CD8-positive, alpha-beta memory T cell (primary cell): ENCODE measurements at places on chromosomes 12 and 14. TPM values are rescaled to one million over a fixed set of nuclear protein-coding genes. Genes with fewer than 3 reads are reported as not detected.

Gene KRT6C
- not detected for total RNA-seq

DNA sequence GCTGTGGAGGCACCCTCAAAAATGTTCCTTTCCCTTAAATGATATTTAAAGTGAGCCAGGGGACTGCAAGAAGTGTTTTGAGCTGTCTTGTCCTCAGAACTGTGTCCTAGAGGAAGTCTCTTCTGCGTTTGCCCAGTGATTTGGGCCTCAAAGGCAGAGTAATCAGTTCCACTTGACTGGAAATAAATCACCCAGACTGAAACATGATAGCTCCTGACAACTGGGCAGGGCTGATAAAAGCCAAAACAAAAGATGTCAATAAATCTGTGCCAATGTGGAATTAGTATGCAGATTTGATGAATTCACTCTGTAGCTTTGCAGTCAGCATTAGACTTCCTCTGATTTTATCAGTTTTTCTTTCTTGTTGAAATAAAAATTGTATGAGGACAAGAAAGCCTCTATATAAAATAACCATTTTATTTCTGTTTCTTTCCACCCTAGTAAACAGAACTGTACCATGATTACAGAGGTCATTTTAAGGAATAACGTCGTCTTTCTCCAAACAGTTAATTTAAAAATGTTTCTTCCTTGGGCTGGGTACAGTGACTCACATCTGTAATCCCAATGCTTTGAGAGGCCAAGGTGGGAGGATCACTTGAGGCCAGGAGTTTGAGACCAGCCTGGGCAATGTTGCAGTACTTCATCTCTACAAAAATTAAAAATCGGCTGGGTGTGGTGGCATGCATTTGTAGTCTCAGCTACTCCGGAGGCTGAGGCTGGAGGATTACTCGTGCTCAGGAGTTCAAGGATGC, 180.8 kb downstream of the ERC1 start:
- no peaks in the 10 kb centered on the region for H3K4me1 ChIP-seq
- H3K27ac ChIP-seq = no peak overlapping the region
- H3K4me3 ChIP-seq = no peak overlapping the region
- DNase-seq = no peak
- H3K36me3 ChIP-seq = no peaks in the 10 kb centered on the region

DNA sequence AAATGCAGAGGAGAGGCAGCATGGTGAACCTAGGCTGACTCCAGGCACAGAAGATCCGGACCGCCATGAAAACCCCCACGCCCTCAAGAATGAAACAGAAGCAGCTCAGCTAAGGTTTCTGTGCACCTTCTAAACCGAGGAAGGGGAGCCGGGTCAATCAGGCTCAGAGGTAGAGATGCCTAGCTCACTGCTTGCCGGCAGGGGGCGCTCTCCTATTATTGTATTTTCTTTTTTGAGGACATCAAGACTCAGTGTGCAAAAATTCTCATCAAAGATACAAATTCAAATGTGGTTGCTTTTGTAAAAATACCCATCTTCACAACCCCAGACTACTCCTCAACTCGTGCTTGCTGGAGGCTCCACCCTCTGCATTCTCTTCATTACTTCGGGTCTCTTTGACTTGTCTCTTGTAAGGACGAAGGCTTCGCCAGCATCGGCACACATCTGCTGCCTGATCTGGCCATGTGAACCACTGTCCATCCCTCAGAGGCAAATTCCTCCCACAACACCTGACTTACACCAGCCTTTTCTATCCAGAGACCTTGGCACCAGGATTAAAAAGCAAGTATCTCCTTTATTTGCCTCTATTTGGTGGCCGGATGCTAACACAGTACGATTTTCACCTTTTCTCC, 33.4 kb upstream of the RNASE3 start:
- DNase-seq = peak; percentile 61
- no peak overlapping the region for H3K27ac ChIP-seq
- no peaks in the 10 kb centered on the region for H3K4me1 ChIP-seq
- no peaks in the 10 kb centered on the region for H3K36me3 ChIP-seq

Gene RPS6KA5
- total RNA-seq = 17.7 TPM

GRCh38 chr12:6951551-6952120, 480 bp downstream of the PTPN6 start:
- H3K4me1 ChIP-seq = peaks cover 76% of the 10 kb centered on the region
- peak overlapping the region; percentile 71 for H3K27ac ChIP-seq
- no peak for DNase-seq

GRCh38 chr12:109540526-109541412, 32.5 kb downstream of the MMAB start:
- H3K27ac ChIP-seq = no peak overlapping the region
- no peaks in the 10 kb centered on the region for H3K36me3 ChIP-seq
- peaks cover 11% of the 10 kb centered on the region for H3K4me1 ChIP-seq
- no peak overlapping the region for H3K4me3 ChIP-seq
- no peak for DNase-seq

- H3K4me3 ChIP-seq = no peak overlapping the region
- DNase-seq = no peak
- no peaks in the 10 kb centered on the region for H3K36me3 ChIP-seq
- no peaks in the 10 kb centered on the region for H3K27me3 ChIP-seq
Observed at GRCh38 chr12:130990034-130990433, 36.3 kb downstream of the ADGRD1 start.

- no peak for DNase-seq
- no peak overlapping the region for H3K27ac ChIP-seq
- H3K36me3 ChIP-seq = no peaks in the 10 kb centered on the region
- no peak overlapping the region for H3K4me3 ChIP-seq
- no peaks in the 10 kb centered on the region for H3K27me3 ChIP-seq
- no peaks in the 10 kb centered on the region for H3K4me1 ChIP-seq
Observed at GRCh38 chr12:33828326-33828725, 194.0 kb upstream of the ALG10 start.

Gene SALL2
- total RNA-seq = 2.6 TPM

GRCh38 chr12:46430340-46430948, 57.9 kb upstream of the SLC38A2 start:
- H3K27me3 ChIP-seq = no peaks in the 10 kb centered on the region
- H3K27ac ChIP-seq = no peak overlapping the region
- H3K36me3 ChIP-seq = no peaks in the 10 kb centered on the region
- peak; percentile 15 for DNase-seq
- no peak overlapping the region for H3K4me3 ChIP-seq

Gene ERP27
- 2.0 TPM for total RNA-seq

DNA sequence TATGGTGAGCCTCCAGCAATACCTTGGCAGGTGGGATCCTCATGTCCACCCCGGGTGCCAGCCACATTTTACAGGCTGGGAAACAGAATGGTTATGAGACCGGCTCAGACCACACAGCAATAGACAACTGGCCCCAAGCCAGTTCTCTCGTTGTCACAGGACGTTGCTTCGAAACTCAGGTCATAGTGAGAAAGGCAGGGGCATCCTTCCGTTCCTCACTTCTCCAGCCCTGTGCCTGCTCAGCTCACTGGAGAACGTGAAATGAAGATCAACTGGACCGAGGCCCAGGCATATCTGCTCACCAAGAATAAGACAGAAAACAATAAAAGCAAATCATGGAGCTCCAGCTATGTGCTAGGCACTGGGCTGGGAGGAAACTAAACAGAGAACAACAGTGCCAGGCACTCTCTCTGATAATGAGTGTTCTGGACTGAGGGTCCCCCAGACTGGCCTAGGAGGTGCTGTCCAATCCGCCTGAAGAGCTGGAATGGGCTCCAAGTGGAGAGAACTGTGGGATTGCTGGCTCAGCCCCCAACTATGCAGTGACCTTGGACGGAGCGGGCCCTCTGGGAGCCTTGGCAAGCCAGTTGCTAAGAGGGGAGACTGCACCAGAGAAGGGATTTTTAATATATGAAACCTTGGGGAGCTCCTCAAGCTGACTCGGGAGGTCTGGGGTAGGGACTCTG, 18.8 kb upstream of the FAIM2 start:
- no peaks in the 10 kb centered on the region for H3K27me3 ChIP-seq
- H3K27ac ChIP-seq = no peak overlapping the region
- no peak overlapping the region for H3K4me3 ChIP-seq
- no peaks in the 10 kb centered on the region for H3K4me1 ChIP-seq
- no peaks in the 10 kb centered on the region for H3K36me3 ChIP-seq

- no peaks in the 10 kb centered on the region for H3K36me3 ChIP-seq
- no peak overlapping the region for H3K27ac ChIP-seq
- H3K4me1 ChIP-seq = no peaks in the 10 kb centered on the region
- H3K4me3 ChIP-seq = no peak overlapping the region
Observed at GRCh38 chr12:106118381-106119130, 20.2 kb downstream of the NUAK1 start.

DNA sequence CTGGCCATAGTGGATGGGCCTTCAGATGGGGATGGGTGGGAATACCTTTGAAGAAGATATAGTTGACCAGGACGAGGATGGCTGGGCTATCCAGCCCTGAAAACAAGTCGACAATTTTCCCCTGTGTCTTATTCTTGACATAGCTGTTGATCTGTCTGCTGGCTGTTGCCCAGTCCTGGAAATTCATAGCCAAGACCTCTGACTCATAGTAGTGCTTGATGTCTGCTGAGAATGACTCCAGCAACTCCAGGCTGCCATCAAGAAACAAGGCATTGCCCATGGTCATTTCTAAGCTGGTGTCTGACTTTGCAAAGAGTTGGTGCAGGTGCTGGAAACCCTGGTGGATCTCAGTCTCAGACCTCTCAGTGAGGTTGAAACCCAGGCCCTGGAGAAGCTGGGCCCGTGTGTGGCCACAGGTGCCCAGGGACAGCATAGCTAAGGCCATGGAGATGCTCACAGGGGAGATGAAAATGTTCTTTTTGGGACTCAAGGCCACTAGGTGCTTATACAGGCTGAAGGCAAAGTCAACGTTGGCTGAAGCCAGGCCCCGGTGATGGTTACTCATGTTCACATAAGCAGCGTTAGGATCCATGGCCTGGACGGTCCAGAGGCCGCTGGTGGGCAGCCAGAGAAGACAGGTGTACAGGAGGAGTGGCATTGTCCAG, 9.0 kb downstream of the SERPINA6 start:
- DNase-seq = no peak
- no peak overlapping the region for H3K27ac ChIP-seq
- no peaks in the 10 kb centered on the region for H3K36me3 ChIP-seq
- H3K27me3 ChIP-seq = no peaks in the 10 kb centered on the region
- H3K4me1 ChIP-seq = no peaks in the 10 kb centered on the region

GRCh38 chr12:52214421-52214802, 18.6 kb upstream of the KRT7 start:
- no peaks in the 10 kb centered on the region for H3K4me1 ChIP-seq
- no peaks in the 10 kb centered on the region for H3K36me3 ChIP-seq
- no peaks in the 10 kb centered on the region for H3K27me3 ChIP-seq

DNA sequence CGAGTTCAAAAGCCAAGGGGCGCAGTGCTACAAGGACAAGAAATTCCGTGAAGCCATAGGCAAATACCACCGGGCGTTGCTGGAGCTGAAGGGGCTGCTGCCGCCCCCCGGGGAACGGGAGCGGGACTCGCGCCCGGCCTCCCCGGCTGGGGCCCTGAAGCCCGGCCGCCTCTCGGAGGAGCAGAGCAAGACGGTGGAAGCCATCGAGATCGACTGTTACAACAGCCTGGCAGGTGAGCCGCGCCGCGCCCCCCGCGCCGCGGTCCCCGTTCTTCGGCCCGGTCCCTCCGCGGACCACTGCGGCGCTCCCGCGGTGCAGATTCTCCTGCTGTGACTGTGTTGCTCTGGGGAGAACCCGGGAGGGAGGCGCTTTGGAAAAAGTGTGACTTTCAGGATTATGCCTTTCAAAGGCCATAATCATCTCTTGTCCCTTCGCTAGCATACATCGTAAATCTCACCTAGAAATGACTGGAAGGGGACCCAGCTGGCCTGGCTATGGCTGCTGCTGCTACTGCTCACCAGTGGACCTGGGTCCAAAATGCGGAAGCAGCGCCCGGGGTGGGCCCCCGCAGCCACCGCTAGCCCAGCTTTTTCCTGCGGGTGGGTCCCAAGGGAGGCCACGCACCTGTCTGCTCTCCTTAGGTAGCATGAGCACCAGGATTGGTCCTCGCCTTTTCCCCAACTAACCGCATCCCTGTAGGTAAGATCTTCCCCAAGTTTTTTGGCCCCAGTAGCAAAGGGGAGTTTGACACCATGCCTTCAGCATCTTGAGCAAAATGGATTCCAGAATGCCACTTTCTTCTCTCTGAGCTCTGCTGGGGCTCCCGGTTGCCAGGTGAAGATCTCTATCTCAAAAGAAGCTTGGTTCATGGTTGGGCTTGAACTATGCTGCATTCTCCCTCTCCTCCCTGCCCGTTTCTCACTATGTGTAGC, 853 bp downstream of the TTC9 start:
- peak overlapping the region; percentile 30 for H3K27ac ChIP-seq
- H3K4me1 ChIP-seq = peaks cover 46% of the 10 kb centered on the region
- H3K27me3 ChIP-seq = no peaks in the 10 kb centered on the region
- peak; percentile 26 for DNase-seq

Gene MYF6
- total RNA-seq = not detected

Gene AQP6
- not detected for total RNA-seq

GRCh38 chr12:55822228-55822627, 4.4 kb downstream of the ORMDL2 start:
- H3K27me3 ChIP-seq = no peaks in the 10 kb centered on the region
- DNase-seq = no peak
- peaks cover 35% of the 10 kb centered on the region for H3K36me3 ChIP-seq
- no peak overlapping the region for H3K4me3 ChIP-seq

Gene LTBP2
- total RNA-seq = 0.42 TPM

- no peak overlapping the region for H3K4me3 ChIP-seq
- no peaks in the 10 kb centered on the region for H3K27me3 ChIP-seq
- no peak for DNase-seq
- peaks cover 46% of the 10 kb centered on the region for H3K4me1 ChIP-seq
- no peak overlapping the region for H3K27ac ChIP-seq
Observed at GRCh38 chr12:95481072-95481471, 7.1 kb downstream of the METAP2 start.

GRCh38 chr12:114287821-114288525, 118.0 kb downstream of the TBX5 start:
- DNase-seq = no peak
- no peaks in the 10 kb centered on the region for H3K4me1 ChIP-seq
- H3K4me3 ChIP-seq = no peak overlapping the region
- H3K36me3 ChIP-seq = no peaks in the 10 kb centered on the region
- no peaks in the 10 kb centered on the region for H3K27me3 ChIP-seq

DNA sequence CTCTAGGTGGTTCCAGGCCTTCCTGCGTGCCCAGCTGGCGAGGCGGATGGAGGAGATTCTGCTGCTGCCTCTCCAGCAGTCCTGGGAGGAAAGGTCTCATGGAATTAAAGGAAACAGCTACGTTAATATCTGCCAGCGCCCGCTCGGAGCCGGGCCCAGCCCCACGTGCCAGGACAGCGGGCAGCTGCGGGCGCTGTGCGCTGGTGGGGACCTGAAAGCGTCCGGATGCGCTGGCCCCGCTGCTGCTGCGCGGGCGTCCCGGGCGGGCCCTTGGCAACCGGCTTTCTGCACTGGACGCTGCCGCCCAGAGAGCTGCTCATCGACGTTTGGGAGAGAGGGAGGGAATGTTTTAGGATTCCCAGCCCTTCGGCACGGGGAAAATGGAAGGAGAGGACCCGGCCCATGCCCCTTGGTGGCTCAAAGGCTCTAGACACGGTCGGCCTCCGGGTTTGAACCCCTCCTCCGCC, 8.6 kb upstream of the DYNC1H1 start:
- no peaks in the 10 kb centered on the region for H3K36me3 ChIP-seq
- DNase-seq = no peak
- H3K4me1 ChIP-seq = no peaks in the 10 kb centered on the region
- no peak overlapping the region for H3K4me3 ChIP-seq
- no peak overlapping the region for H3K27ac ChIP-seq

Gene TCL1A
- total RNA-seq = not detected

Gene CELA1
- not detected for total RNA-seq

Gene PNN
- total RNA-seq = 92.5 TPM

- no peaks in the 10 kb centered on the region for H3K36me3 ChIP-seq
- H3K4me1 ChIP-seq = no peaks in the 10 kb centered on the region
- H3K4me3 ChIP-seq = no peak overlapping the region
- no peak for DNase-seq
Observed at GRCh38 chr12:66244446-66244845, 55.4 kb downstream of the IRAK3 start.

Gene FRMD6
- total RNA-seq = 2.2 TPM

Gene M6PR
- 248 TPM for total RNA-seq
